CD4-positive, CD25-positive, alpha-beta regulatory T cell (primary cell): ENCODE measurements at places on chromosomes 6 and 20. TPM values are rescaled to one million over a fixed set of nuclear protein-coding genes. Genes with fewer than 3 reads are reported as not detected.

DNA sequence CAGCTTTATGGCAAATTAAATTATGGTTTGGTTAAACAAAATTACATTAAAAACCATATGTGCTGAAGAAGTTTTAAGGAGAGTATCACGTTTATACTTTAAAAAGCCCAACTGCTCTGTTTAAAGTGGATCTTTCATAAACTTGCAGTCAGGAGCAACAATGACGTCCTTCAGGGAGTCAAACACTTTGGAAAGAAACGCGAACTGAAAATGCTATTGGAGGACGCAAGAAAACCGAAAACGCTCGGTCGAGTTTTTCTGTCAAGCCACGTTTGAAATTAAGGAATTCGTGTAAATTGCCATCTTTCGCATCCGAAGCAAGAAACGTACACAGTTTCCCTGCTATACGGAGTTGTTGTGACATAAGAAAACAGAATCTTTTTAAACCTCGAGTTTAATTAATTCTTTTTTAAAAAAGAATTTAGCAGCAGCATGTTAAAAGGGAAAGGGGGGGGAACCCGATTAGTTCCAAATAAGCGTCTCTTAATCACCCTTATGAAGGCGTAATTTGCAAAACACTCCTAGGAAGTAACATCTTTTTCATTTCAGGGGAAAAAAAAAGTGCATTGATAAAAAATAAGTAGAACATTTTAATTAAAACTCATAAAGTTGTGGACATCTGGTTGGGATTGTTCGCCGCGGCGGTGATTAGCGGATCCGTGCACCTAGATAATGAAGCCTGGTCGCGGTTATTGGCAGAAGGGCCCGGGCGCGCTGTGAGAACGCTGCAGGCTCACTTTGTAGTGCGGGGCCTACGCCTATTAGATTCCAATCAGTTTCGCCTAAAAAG lies 295.4 kb downstream of the TFAP2C start:
- H3K27ac ChIP-seq: no peak overlapping the region
- H3K27me3 ChIP-seq: peaks cover 39% of the 10 kb centered on the region
- DNase-seq: no peak
- no peaks in the 10 kb centered on the region for H3K4me1 ChIP-seq
- no peaks in the 10 kb centered on the region for H3K36me3 ChIP-seq

The HCRTR2 gene
- not detected for polyA plus RNA-seq

- no peaks in the 10 kb centered on the region for H3K36me3 ChIP-seq
- DNase-seq: no peak
- H3K27ac ChIP-seq: no peak overlapping the region
Measured at GRCh38 chr6:57216235-57217101, 5.6 kb downstream of the RAB23 start.

DNA sequence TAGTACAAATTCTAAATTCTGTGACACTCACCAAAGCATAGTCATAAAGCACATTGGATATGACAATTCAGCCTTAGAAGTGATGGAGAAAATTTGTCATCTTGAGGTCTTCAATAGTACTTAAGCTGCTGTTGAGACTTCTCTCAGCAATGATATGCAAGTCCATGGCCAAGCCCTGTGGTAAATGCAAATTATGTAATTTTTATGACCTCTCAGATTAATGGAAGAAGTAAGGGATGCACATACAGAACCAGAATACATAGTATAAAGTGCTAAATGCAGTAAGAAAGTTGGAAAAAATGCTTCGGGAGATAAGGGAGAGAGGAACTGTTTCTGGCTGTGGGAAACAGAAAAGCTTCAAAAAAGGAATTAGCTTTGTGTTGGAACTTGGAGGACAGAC lies 700.7 kb downstream of the RNF144B start:
- no peaks in the 10 kb centered on the region for H3K36me3 ChIP-seq
- DNase-seq: no peak
- no peak overlapping the region for H3K4me3 ChIP-seq
- no peaks in the 10 kb centered on the region for H3K27me3 ChIP-seq
- H3K27ac ChIP-seq: no peak overlapping the region

GRCh38 chr6:75084018-75084417 lies 121.8 kb downstream of the COL12A1 start:
- H3K36me3 ChIP-seq: no peaks in the 10 kb centered on the region
- H3K27me3 ChIP-seq: no peaks in the 10 kb centered on the region
- H3K4me1 ChIP-seq: no peaks in the 10 kb centered on the region
- DNase-seq: no peak
- H3K4me3 ChIP-seq: no peak overlapping the region

GRCh38 chr6:98382246-98382645 lies 452.1 kb upstream of the POU3F2 start:
- no peaks in the 10 kb centered on the region for H3K4me1 ChIP-seq
- no peak for DNase-seq
- no peak overlapping the region for H3K27ac ChIP-seq
- no peak overlapping the region for H3K4me3 ChIP-seq
- no peaks in the 10 kb centered on the region for H3K27me3 ChIP-seq

GRCh38 chr20:50085481-50086365 lies 27.2 kb downstream of the UBE2V1 start:
- H3K4me3 ChIP-seq: peak overlapping the region; percentile 87
- H3K4me1 ChIP-seq: peaks cover 13% of the 10 kb centered on the region
- H3K27ac ChIP-seq: peak overlapping the region; percentile 43
- no peaks in the 10 kb centered on the region for H3K27me3 ChIP-seq
- peaks cover 16% of the 10 kb centered on the region for H3K36me3 ChIP-seq

The OVOL2 gene
- not detected for polyA plus RNA-seq

The RIPOR2 gene
- polyA plus RNA-seq: 435 TPM

DNA sequence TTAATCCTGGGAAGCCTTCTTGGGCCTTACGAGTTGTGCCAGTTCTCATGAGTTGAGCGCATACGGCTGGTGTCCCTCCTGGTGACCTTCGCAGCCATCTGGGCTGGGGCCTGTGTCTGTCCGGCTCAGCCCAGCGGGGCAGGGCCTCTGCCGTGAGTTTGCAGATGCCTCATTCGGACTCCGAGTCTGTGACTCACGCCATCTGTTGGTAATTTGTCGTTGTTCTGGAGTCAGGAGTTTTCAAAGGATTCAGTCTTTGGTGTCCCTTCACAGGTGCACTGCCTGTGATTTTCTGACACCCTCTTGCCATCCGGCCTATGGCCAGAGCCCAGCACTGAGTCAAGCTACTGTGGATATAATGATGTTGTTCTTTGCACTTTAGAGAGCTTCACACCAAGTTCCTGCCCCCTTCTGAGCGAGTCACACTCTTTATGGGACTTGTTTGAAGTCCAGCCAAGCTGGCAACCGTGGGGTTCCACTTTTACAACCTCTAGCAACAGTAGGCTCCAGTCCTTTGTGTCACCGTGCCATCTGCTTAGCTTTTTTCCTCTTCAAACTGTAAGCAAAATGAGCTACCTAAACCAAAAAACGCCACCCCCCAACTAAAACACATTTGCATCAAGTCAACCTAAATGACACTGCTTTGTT lies 175.6 kb downstream of the AIG1 start:
- H3K36me3 ChIP-seq: no peaks in the 10 kb centered on the region
- no peaks in the 10 kb centered on the region for H3K27me3 ChIP-seq
- no peaks in the 10 kb centered on the region for H3K4me1 ChIP-seq

The CD164 gene
- polyA plus RNA-seq: 330 TPM

- H3K27ac ChIP-seq: no peak overlapping the region
- no peaks in the 10 kb centered on the region for H3K27me3 ChIP-seq
- no peaks in the 10 kb centered on the region for H3K4me1 ChIP-seq
Measured at GRCh38 chr6:100693249-100693927, 187.7 kb downstream of the ASCC3 start.
